ENCODE measurements at places on chromosomes 3 and 15. TPM values are rescaled to one million over a fixed set of nuclear protein-coding genes. Genes with fewer than 3 reads are reported as not detected.

Gene CTXN2
- not detected for total RNA-seq

Gene DUOXA2
- total RNA-seq = not detected

Gene ITGA11
- total RNA-seq = 1.4 TPM

Gene COPB2
- total RNA-seq = 92.2 TPM

Gene GRAMD2A
- total RNA-seq = not detected

Gene SERPINI2
- not detected for total RNA-seq

Gene CYP11A1
- total RNA-seq = 1.4 TPM

Gene ACSBG1
- total RNA-seq = not detected

Gene CPN2
- total RNA-seq = 0.50 TPM

Gene SLC51A
- total RNA-seq = not detected

- DNase-seq = no peak
Measured at GRCh38 chr3:117798687-117799386, 1089.3 kb downstream of the TUSC7 start.

DNA sequence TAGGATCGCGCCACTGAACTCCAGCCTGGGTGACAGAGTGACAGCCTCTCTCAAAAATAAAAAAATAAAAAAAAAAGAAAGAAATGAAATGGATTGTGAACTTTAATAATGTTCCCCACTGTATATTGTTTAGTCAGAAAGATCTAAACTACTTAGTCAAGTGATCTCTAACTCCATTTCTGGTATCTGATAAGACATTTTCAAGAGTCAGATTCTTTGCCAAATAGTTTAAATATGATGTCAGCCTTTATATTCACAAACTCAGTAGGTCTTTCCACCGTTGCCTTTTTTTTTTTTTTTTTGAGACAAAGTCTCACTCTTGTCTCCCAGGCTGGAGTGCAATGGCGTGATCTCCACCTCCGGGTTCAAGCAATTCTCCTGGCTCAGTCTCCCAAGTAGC, 29.0 kb upstream of the OSBPL11 start:
- no peak for DNase-seq

DNA sequence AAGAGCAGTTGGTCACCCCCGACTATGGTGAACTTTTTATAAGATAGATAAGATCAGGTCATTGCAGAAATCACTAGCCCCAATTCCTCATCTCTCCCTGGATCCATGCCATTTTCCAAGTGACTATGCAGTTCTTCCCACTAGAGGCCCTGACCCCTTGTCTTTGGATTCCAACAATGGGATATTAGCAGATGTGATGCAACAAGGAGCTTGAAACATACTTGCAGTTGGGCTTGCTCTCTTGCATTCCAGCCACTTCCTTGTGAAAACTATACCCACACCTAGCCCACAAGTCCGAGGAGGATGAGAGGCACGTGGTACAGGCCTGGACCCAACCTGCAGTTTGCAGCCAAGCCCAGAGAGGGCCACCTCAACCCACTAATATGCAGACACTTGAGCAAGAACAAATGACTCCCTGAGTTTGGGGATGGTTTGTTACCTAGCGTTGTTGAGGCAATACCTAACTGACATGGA, 60.6 kb downstream of the SUCLG2 start:
- no peak for DNase-seq

DNA sequence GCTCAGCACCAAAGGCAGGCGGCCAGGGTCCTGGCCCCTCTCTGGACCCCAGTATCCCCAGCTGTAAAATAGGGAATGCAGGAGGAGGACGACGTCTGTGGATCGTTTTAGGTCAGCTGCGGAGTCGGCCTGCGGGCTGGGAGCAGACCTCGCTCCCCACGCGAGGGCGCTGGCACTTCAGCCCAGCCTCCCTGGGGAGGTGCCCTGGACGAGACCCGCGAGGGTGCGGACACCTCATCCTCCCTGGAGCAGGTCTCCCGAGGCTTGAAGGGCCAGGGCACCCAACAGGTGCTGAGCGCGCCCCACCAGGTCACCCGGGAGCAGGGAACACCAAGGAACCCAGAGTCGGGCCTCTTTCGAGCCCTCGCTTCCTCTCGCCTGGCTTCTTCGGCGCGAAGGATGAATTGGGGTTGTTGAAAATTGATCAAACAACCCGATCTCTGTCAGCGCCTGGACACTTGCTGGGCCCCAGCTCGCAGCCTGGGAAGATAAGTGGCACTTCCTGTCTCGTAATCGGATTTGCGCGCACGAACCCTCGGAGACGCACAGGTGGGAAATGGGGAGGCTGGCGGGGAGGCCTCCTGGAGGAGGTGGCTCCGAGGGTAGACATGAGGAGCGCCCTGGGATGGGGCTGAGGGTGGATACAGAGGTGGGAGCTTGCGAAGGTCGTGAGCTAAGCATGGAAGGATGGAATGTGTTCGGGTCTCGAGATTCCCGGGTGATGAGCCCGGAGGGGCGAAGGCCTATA, 588 bp upstream of the VIPR1 start:
- DNase-seq = no peak

DNA sequence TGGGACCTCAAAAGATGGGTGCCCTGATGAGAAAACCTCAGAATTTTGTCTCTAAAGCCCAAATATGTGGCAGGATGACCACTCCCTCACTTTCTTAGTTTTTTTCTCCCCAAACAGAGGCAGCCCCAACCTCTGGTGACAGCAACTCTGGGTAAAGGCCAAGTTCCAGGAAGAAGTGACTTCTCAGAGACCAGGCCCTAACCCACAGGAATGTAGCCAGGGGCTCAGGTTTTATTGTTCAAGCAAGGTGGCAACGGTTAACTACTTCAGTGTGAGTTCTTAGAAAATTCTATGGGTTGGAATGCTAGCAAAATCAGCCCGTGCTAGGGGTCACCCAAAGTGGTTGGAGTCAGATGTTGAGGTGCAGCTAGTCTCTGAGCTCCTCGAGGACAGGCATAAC, 5.1 kb upstream of the DNAJA4 start:
- DNase-seq = no peak

GRCh38 chr3:11152301-11152700, 2.0 kb upstream of the HRH1 start:
- no peak for DNase-seq

DNA sequence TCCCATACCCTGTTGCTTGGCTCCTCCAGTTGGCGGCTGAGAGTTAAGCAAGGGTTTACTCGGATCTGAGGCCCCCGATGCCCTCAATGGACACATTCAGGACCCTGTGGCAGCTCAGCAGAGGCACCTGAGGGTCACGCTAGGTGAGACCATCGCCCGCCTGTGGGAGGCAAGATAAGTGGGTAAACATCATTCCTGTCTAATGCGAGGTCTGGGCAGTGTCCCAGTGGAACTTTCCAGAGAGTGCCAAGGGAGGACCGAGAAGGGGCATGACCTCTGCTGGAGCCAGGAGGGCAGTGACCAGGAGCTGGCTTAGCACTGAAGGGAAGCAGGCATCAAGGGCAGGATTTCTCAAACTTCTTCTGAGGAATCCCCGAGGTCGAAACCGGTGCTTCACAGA, 65.4 kb upstream of the SEC61A1 start:
- no peak for DNase-seq

DNA sequence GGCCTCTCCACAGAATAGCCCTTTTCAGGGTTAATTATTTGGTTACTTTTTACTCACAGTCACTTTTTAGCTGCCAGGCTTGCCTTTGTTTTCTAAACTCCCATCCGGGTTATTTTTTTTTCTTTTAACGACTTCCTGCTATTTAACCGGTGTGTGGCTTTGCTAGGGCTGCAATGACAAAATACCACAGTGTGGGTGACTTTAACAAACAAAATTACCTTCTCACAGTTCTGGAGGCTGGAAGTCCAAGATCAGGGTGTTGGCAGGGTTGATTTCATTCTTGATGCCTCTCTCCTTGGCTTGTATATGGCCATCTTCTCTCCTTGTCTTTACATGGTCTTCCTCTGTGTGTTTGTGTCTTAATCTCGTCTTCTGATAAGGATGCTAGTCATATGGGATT, 91.5 kb downstream of the IL1RAP start:
- DNase-seq = no peak

GRCh38 chr15:40253167-40253790, 14.4 kb downstream of the PAK6 start:
- DNase-seq = no peak

GRCh38 chr15:69848096-69848495, 249.6 kb downstream of the TLE3 start:
- no peak for DNase-seq

- DNase-seq = no peak
Measured at GRCh38 chr3:89373434-89373833, 266.0 kb downstream of the EPHA3 start.

DNA sequence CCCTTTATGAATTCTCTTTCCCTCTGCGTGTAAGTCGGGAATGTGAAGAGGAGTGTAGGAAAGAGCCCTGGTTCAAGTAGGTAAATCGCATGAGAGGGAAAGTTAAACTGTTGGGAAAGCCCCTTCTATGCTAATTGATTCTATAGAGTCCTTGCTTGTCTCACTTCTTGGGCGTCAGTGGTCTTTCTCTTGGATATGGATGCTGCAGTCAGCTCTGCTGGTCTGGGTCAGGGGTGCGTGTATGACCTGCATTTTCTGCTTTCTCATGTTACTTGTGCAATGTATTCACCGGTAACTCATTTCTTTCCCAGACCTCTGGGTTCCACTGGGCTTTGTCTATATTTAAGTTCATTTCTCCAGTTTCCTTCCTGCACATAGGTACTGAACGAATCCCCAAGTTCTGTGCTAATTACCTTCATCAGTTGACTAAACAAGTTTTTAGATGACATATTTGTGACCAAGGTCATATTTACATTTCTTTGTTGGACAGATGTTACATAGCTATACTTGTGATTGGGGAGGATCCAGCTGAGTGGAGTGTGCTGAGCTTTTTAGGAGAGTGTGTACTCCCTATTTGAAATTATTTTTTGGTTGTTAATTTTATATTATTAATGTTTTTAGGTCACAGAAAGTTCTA, 1.4 kb downstream of the SETD5 start:
- no peak for DNase-seq

GRCh38 chr3:127194601-127195187, 1.8 kb downstream of the PRR23E start:
- DNase-seq = no peak

DNA sequence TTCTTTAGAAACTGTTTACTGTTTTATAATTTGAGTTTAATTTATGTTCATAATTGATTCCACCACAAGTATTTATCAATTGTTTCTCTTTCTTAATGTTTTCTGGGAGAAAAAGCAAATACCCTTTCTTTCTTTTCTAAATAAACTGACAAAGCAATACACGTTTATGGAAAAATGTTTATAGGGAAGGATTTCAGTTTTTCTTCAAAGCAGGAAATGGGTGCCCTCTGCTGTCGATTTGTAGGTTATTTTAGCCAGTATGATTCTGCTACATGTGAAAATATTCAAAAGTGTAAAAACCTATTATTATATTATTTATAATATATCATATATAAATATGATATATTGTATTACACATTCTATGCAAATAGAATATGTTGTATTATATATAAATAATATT, 921.0 kb upstream of the ROBO1 start:
- DNase-seq = no peak

DNA sequence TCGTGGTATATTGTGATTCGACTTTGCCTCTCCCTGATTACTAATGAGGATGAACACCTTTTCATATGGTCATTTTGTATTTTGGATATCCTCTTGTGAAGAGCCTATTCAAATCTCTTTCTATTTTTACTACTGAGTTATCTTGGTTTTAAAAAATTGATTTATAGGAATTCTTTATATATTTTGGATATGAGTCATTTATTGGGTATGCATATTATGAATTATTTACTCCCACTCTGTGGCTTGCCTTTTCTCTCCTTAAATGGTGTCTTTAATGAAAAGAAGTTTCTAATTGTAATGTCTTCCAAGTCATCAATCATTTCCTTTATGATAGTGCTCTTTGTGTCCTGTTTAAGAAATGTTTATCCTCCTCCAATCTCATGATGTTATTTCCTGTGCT, 191.5 kb upstream of the DPH6 start:
- no peak for DNase-seq

DNA sequence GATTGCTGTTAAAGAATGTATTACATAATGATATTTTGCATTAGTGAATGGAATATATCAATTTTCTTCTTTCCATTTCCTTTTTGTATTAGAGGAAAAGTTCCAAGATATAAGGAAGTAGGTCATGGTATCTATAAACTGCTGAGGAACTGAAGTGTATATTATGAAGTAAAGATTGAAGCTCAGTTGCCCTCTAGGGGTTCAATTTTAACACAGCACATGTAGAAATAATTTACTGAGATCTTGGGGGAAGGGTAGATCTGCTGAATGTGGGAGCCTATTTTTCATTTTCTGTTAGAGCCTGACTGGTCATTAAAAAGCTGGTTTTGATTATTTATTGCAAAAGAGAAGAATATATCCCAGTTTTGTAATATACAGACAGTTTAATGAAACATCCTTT, 45.2 kb downstream of the CMC1 start:
- DNase-seq = no peak

DNA sequence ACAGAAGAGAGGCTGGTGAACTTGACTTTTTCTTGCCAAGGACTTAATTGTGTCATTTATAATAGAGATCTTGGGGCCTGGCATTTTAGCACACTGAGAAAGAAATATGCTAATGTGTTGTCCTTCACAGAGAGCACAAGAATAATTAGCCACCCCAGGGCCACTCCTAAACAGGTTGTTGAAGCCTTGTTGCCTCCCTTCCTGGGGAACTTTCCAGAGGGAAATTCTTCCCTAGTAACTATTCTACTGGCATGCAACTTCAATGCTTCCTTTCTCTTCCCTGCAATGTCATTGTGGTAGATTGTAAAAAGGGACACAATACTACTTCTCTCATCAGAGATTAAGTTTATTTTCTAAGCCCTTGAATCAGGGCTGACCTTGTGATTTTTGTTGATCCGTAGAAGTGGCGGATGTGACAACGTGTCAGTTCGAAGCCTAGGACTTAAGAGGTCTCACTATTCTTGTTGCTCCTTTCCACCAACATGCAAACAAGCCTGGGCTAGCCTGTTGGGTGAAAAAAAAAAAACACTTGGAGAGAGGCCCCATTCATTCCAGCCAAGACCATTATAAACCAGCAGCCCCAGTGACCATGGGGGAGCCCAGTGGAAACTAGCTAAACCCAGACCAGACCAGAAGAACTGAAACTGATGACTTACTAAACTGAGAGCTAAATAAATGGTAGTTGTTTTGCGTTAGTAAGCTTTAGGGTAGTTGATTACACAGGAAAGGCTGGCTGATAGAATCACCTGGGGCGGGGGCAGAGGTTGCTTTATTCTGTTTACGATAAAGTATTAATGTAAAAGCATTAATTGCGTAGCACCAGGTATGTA, 287.2 kb downstream of the SHQ1 start:
- no peak for DNase-seq

DNA sequence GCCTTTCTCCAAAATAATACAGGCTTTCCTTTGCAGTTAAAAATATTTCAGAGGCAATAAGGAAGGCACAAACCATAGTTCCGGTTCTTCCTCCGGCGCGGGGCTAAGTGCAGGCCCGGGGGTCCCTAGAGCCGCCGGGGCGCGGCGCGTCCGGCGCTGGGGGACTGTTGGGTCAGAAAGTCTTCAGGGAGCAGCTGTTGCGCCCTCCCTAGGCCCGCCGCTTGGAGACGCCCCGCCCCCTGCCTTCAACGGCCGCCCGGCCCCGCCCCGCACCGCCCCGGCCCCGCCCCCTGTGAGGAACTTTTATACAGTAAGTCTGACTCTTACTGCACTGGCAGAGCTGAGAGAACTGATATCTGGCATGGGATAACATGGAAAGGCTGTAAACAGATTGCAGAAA, 283.1 kb upstream of the ARL6 start:
- DNase-seq = no peak

- no peak for DNase-seq
Measured at GRCh38 chr3:3615533-3615932, 183.7 kb upstream of the LRRN1 start.

GRCh38 chr3:179848711-179849110, 188.0 kb downstream of the PEX5L start:
- DNase-seq = no peak

- no peak for DNase-seq
Measured at GRCh38 chr3:97871801-97872524, 50.2 kb downstream of the CRYBG3 start.
